ENCODE measurements at places on chromosomes 2 and 18.

GRCh38 chr18:44840058-44840790 lies 159.5 kb downstream of the SETBP1 start:
- no peak for DNase-seq

DNA sequence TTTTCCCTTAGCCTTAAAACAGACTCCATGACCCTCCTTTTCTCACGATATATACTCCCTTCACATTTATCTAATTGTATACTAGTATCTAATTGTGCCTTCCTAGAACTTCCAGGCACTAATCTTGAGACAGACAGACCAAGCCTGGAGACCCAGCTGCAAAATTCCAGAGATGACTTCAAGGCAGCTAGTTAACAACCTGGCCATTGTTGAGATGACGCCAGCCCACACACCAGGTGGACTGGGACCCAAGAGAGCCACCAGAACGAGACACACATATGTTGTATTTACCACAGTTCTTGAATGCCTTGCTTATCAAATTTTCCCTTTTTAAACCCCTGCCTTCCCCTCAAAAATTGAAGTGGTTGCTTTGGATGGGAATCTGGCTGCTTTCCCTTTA lies 48.9 kb upstream of the SELENOI start:
- DNase-seq: no peak

DNA sequence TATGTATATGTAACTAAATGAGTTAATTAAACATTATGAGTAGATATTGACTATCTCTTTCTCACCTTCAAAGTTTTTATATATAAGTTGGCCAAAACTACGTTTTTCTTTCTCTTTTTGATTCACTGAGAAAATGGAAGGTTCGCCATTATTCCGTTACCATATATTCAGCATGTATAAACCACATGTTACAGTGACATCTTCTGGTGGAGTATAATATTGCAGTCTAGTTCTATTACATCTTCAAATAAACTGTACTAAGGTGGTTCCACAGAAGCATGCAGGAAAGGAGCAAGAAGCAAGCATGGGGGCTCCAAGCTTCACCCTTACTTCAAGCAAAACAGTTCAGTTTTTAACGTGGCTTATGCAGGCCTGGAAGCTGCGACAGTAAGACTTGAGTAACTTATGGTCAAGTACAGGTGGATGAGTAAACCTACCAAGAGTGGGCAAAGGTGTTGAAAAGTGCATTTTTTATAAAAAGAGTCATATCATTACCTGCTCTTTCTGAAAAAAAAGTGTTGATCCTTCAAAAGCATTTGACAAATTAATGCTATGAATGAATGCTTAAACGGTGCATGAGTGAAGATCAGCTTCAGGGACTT lies 129.8 kb upstream of the RAB6C start:
- peak; percentile 60 for DNase-seq

DNA sequence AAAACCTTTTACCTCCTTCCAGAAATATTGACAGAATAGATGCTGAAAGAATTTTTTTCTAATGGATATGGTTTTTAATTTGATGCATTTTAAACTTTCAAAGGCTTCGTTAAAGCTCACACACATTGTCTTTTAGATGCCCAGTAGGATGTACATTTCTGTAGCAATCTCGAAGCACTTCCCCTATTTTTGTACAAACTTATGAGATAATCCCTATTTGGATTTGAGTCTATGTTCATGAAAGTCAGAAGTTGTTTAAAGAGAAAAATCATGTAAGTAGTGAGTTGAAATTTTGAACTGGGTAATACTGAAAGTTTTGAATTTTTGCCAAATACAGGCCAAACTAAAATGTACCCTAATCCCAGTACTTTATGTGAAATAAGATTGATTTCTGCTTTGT lies 38.1 kb upstream of the MMADHC start:
- no peak for DNase-seq

DNA sequence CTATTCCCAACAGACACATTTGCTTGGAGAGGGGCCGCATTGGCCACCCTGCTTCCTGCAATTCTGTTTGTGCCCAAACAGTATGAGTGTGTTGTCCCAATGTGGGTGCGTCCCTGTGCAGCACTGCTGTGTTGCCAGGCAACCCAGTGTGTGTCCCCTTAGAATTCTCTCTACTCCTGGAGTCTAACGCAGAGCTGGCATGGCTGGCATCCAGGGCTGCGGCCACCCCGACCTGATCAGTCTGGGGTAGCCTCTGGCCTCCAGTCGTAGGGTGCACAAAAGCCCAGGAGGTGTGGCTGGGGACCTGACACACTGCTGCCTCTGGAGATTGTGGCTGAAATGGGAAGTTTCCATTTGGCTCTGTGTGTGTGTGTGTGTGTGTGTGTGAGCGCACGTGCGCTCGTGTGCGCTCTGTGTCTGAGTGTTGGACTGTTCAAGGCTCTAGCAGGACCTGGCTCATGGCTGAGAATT lies 48.0 kb downstream of the TEX44 start:
- DNase-seq: no peak

DNA sequence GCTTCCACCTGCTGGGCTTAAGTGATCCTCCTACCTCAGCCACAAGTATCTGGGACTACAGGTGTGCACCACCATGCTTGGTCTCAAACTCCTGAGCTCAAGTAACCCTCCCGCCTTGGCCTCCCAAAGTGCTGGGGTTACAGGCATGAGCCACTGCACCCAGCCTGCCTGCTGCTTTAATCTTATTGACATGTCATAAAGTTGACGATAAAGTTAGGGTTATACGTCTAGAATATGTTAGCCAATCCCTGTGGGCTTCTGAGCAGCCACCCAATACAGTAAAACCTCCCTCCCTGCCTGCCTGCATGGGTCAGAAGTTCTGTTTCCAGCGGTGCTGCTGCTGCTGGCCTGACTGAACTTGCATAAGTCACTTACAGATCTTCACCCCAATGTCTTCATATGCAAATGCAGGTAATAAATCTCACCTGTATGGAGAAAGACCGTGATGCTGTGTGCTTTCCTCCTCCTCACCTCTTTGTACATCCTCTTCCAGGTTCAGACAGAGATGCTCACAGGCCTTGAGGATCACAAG lies 30.1 kb downstream of the TGIF1 start:
- DNase-seq: no peak

- DNase-seq: no peak
Observed at GRCh38 chr2:86790134-86790675, 508 bp downstream of the CD8A start.

- no peak for DNase-seq
Observed at GRCh38 chr2:44053456-44053855, 57.7 kb upstream of the LRPPRC start.

GRCh38 chr2:62313449-62314227 lies 117.7 kb downstream of the B3GNT2 start:
- DNase-seq: no peak

DNA sequence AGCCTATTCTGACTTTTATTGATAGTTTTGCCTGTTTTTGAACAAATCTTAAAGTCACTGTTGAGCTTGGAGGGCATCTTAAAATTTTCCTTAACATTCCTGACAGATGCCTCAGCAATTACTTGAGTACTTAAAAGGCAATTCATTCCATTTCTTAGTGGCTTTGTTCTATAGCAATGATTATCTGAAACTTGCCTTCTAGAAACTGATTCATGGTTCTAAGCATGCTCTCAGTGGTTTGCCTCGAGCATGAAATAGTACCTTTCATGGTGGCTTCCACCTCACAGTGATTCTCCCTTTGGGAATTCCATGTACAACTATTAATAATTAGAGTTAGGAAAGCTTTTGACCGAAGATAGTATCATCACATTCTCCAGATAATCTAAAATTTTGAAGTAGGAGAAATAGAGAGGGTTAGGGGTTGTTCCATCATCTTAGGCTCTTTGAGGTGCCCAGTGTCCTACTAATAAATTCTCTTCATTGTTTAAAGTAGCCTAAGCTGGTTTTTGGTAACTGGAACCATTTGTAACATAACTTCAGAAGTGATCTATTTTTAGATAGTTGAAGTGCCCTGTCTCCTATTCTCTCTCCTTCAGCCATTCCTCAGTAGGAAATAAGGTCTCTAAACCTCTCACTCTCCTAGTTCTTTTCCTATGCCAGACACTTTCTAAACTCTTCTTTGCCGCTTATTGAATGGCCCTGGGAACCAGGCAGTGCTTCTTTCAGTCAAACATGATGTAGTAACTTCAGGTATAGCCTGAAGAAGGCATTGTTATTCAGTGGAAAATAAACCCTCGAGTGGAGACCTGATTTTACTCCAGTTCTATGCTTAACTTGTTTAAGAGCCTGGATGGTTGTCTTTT lies 156.1 kb downstream of the HAUS1 start:
- no peak for DNase-seq

- no peak for DNase-seq
Observed at GRCh38 chr18:12406371-12407111, 1.2 kb upstream of the PRELID3A start.

GRCh38 chr2:44651974-44652373 lies 289.5 kb upstream of the SIX3 start:
- no peak for DNase-seq

- DNase-seq: no peak
Observed at GRCh38 chr2:163345795-163346573, 389.8 kb downstream of the FIGN start.

DNA sequence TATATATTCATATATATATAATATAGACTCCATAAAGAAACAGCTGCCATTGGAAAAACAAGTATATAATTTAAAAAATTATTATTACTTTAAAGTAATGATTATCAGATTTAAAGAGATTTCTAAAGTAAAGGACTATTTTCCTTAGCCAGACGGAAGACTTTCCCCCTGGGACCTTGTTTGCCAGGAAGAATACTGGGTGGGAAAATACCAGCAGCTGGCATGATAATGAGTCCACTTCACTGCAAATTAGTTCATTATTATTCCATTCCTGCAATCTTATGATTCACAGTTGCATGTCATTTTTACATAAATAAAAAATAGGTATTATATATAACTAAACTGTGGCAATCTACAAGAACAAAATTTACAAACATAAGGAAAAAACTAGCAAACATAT lies 339.8 kb upstream of the CDH7 start:
- no peak for DNase-seq

- no peak for DNase-seq
Observed at GRCh38 chr2:28750316-28751251, 1.0 kb upstream of the PPP1CB start.

- DNase-seq: no peak
Observed at GRCh38 chr2:60158262-60158661, 395.2 kb downstream of the BCL11A start.

DNA sequence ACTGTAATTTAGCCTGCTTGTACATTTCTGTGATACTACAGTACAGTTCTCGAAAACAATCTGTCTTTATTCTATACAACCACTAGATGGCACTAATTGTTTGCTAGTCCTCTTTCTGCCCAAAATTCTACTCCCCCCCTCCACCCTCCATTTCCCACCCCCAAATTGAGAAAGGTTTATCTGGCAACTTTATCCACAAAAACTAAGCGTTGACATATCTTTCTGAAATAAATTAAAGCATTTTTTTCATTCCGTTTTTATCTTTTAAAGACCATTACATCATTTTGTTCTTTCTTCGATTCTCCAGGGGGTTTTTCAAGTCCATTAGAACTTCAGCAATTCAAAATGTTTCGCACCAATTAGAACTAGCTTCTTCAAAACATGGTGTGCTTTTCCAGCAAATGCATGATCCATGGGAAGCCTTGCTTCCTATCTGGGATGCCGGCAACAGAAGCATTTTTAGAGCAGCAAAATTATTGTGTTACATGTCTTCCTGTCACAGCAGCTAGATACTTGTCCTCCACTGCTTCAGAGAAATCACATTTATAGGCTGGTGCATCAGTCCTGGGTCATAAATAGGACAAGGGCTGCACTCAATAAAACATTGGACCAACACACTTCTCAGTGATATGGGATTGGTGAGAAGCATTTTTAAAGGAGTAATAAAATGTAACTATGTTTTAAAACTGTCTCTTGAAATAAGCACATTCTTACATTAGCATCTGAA lies 241.3 kb downstream of the PAX3 start:
- DNase-seq: peak; percentile 24

DNA sequence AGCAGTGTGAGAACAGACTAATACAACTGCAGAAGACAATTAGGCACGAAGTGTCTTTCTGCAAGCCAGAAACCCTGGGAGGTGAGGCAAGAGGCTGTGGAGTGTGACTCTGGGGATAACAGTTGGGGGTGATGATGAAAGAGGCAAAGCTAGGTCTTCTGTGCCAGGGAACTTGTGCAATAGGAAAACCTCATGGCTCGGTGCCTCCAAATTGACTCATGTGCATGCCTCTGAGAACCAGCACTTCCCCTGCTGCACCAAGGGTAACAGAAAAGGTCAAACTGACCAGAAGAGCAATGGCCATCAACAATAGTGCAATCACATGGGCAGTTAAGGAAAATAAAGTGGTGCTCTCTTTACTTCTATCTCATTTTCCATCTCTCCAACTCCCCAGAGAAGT lies 136.4 kb downstream of the SCG2 start:
- DNase-seq: no peak

- no peak for DNase-seq
Observed at GRCh38 chr2:20008703-20009102, 3.8 kb downstream of the MATN3 start.

- DNase-seq: no peak
Observed at GRCh38 chr2:216620786-216621185, 12.4 kb upstream of the IGFBP2 start.

GRCh38 chr2:30561349-30561748 lies 114.3 kb downstream of the LCLAT1 start:
- DNase-seq: no peak

DNA sequence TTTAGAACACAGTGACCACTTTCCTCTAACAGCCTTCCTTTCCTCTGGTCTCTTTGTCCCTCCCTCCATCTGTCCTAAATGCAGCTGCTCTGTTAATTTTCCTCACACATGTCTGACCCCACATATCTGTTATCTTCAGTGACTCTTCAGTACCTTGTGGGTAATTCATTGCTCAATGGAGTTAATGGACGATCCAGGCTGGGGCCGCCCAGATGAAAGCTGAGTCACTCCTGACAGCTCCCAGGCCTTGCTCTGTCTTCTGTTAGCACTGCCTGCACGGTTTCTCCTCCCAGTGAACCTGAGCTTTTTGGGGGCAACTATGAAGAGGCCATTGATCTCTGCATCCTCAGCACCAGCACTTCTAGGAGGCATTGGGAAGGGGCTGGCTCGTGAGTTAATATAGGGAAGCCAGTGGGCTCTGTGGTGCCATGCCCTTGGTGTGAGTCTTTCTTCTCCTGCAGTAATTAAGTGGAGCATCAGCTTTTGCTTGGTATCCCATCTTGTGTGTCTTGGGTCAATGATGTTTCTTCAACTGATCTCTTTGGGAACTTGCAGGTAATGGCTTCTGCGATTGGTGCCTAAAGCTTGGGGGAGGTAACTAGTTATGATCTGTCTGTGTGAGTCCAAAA lies 67.3 kb downstream of the SNORC start:
- no peak for DNase-seq
